ENCODE measurements at places on chromosomes 5 and 9.

- DNase-seq: no peak
Observed at GRCh38 chr5:75050415-75050814, 1.9 kb downstream of the GCNT4 start.

DNA sequence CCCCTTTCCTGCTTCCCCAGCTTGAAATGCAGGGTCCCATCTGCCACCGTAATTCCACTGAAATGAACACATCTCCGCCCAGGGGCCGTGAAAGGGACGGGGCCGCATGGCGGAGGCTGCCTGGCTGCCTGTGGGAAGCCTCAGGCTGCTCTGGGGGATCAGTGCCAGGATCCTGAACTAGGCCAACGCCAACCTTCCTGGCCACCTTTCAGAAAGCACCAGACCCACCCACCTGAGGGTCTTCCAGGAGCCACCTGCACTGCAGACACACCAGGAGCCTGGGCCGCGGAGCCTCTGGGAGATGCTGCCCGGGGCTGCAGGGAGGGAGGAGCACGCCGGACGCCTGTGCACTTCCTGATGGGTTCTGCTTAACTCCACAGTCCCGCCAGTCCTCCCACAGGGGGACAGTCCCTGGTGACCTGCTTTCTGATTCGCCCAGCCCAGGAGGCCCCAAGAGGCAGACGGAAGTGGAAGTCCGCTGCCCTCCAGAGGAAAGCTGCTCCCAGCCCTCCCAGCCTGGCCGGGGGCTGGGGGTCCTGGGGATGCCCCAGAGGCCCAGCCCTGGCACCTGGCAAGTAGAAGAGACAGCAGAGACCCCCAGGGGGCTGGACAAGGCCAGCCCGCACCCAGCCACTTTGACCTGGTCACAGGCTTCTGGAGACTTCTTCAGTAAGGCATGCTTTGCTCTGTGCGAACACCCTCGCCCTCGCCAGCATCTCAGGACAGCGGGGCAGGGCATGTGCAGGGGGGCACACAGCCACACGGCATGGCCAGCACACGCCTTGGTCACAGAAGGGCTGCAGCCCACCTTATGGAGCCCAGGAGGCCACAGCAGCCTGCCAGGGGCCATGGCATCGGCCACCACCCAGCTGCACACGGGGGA lies at the start of gene CARD9:
TSS of gene CARD9 (minus strand) at position 370 of the 883 bp plus-strand sequence. CDS start 1,591 bp downstream, outside the sequence.
- DNase-seq: no peak

- no peak for DNase-seq
Observed at GRCh38 chr5:84231433-84231832, 153.2 kb downstream of the EDIL3 start.

DNA sequence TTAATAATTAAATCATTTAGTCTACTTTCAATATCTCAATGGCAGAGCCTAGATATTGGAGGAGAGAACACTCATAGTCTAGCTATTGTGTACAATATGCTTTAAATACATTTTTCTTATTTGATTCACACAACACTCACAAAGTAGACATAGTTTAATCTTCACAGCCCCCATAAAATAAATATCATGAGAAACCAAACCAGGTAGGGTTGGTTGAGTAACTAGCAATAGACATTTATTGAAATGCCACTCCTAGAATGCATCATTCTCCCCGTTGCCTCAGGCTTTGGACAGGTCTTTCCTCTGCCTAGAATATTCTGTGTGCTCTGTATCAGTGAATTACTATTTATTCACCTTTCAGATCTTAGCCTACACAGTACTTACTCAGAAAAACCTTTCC lies 141.9 kb downstream of the CEMIP2 start:
- no peak for DNase-seq

DNA sequence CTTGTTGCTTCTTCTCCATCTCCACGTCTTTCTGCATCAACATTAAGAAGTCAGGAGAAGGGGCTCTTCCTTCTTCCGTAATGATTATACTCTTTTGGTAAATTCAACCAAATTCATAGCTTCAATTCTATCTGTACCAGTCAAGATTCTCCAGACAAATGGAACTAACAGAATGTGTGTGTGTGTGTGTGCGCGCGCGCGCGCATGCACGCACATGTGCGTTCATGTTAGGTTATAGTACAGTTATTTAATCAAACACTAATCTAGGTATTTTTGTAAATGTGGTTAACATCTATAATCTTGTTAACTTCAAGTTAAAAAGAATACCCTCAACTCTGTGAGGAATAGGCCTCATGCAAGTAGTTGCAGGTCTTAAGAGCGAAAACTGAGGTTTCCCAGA lies 150.3 kb upstream of the TAS2R1 start:
- no peak for DNase-seq

DNA sequence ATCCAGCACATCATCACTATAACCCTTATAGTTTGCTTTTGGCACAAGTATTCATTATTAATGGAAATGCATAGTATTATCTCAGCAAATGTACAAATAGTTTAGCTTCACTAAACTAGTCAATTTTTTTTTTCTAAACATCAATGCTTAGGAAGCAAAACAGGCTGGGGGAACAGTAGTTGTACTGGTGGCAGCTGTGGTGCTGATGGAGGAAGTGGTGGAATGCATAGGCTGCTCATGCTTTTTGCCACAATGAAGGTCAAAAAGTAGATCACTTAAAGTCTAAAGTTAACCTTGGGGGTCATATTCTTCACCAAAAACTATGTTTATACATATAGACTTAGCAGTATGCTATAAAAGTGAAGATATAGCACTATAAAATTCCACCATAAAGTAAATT lies 36.3 kb upstream of the CDKN2B start:
- no peak for DNase-seq

- DNase-seq: no peak
Observed at GRCh38 chr5:44294516-44294915, 94.7 kb downstream of the FGF10 start.

GRCh38 chr5:104431002-104431620 lies 868.5 kb upstream of the NUDT12 start:
- DNase-seq: no peak

- DNase-seq: no peak
Observed at GRCh38 chr5:53917095-53917494, 356.7 kb downstream of the NDUFS4 start.

DNA sequence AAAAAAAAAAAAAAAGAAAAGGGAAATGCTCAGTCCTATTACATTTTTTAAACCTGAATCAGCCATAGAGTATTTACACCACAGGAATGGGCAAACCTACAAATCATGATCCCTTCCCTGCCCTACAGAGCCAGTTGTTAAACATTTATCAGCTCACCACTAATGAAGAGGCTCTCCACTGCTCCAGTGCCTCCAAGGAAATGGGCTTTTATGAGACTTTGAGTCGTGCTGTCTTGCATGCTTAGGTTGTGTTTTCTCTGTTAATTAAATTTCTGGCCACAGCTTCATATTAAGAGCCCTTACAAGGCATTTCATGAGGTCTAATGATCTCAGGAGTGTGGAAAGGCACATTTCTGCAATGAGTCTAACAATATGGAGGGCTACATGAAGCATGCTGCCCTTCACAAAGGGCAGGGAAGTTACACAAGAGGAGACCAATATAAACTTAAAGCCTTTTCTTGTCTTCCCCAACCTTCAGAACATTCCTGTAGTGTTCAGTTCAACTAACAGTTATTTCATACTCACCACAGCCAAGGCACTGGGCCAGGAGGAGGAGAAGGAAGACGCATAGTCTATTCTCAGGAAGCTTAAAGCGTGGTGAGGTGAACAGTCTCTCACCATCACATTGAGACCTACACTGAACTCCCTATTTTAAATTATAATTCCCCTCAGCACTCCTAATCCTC lies 140.1 kb upstream of the ABCA1 start:
- DNase-seq: no peak

- no peak for DNase-seq
Observed at GRCh38 chr9:121582641-121583040, 68.8 kb upstream of the DAB2IP start.
